CD4-positive, alpha-beta memory T cell (primary cell): ENCODE measurements at places on chromosomes 2 and 18. TPM values are rescaled to one million over a fixed set of nuclear protein-coding genes. Genes with fewer than 3 reads are reported as not detected.

- DNase-seq: no peak
Measured at GRCh38 chr2:38578832-38579231, 23.9 kb downstream of the HNRNPLL start.

DNA sequence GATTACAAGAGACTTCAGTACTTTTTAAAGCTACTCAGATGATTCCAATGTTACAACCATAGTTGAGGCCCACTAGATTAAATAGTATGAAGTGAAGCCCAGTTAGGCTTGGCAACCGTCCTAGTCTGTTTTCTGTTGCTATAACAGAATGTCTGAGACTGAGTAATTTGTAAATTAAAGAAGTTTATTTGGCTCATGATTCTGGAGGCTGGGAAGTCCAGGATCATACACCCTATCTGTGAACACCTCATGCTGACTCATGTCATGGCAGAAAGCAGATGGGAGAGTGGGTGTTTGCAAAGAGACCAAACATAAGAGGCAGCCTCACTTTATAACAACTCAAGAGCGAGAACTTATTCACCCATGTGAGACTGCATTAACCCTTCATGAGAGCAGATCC lies 63.1 kb downstream of the CCDC150 start:
- no peak for DNase-seq

DNA sequence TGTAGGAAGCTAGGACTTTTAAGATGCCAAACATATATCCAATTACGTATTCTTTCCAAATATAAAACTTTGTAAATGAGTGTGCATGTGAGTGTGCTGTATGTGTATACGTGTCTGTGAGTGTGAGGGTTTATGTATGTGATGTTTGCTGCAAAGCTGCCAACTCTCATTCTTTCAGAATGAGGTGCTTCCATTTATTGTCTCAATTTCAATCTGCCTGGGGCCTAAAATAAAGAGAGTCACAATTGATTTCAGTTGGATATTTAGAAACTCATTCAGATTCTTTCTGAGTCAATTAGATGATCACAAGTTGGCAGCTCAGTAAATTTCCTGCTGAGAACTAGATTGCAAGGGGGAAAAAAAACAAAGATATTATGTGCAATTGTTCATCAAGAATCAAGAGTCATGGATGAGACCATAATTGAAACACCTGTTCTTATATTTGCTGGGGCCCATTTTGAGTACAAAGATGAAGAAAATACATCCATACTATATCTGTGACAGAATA lies 621.2 kb upstream of the ACVR2A start:
- DNase-seq: no peak

Gene ANKRD30B
- not detected for total RNA-seq

Gene ARHGAP28
- not detected for total RNA-seq
